ENCODE measurements at places on chromosomes 5 and 9. TPM values are rescaled to one million over a fixed set of nuclear protein-coding genes. Genes with fewer than 3 reads are reported as not detected.

The KCNIP1 gene
- polyA plus RNA-seq: not detected

DNA sequence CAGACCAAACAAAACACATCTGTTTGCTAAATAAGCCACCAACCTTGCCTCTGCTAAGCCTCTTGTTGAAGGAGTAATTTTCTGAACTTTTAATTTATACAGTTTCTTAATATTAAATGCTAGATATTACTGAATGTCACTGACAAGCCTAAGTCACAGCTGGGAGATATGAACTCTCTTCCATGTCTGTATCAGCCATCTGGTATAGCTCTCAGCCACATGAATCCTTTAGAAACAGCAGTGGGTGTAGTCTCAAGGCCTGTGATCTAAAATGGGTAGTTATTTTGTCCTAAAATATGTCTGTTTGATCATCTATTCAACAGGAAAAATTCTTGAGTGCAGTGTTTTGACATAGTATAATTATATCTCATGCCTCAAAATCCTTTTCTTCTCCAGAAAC lies 97.2 kb downstream of the CAMK4 start:
- DNase-seq: no peak

The ANKRA2 gene
- polyA plus RNA-seq: 11.5 TPM

DNA sequence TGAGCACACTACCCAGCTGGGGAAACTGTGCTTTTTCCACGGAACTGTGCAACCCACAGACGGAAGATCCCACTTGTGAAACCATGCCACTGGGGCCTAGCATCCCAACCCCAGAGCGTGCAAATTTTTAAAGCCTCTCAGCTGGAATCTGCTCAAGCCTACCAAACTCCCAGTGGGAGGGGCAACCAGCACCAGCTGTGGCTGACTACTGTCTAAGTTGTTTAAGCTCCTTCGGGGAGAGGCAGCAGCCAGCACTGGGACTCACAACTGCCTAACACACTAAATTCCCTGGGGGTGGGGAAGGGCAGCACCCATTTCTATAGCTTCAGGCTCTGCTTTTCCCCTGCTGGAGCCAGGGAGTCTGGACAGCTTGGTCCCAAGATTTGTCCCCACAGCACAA lies 287.6 kb upstream of the MSX2 start:
- DNase-seq: no peak

The TERT gene
- polyA plus RNA-seq: not detected

GRCh38 chr5:42566652-42567295 lies 143.5 kb downstream of the GHR start:
- no peak for DNase-seq

The DIPK1B gene
- 3.5 TPM for polyA plus RNA-seq

DNA sequence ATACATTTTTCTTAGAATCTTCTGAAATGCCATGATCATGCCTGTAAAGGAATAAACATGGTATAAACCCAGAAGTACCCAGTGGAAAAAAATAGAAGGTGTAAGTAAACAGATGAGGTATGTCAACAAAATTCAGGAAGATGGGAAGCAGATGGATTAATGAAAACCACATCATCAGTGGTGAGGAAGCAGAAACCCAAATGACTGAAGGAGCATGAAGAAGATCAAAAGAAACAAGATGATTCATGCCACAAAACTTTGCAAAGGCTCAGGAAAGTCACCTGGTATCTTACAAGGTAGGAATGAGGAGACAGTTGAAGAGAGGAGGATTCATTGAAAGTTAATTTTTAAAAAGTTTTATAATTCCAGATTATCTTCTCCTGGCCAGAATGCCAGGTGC lies 132.8 kb upstream of the PAPPA start:
- DNase-seq: no peak

The NIPSNAP3A gene
- 7.0 TPM for polyA plus RNA-seq

The MARCHF6 gene
- polyA plus RNA-seq: 88.5 TPM

DNA sequence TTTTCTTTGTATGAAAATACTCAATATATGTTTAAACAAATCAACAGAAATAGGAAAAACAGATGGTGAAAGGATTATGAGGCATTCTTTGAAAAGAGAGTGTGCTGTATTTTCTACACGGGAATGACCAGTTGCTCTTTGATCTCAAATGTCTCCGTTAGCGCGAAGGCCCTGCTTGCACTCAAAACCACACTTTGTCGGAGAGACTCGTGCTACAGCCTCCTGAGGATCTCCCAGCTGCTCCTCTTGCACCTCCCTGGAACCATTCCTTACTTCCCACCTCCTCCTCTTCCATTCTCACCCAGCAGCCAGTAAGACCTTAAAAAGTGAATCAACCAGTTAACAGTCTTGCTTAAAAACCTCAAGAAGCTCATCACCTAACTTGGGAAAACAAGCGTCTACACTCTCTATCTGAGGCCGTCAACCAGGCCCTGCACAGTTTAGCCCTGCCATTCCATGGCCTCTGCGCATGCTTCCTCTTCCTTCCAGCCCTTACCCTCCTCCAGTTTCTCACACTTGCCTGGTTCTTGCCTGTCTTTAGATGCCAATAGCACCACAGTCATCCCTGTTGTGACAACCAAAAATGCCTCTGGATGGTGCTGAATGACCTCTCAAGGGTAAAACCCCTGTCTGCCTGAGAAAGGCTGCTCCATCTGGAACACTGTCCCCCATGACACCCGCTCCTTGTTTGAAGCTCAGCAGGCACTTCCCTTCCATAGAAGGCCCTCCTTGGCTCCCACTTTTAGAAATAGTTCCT lies 594.7 kb upstream of the WWC1 start:
- DNase-seq: no peak

DNA sequence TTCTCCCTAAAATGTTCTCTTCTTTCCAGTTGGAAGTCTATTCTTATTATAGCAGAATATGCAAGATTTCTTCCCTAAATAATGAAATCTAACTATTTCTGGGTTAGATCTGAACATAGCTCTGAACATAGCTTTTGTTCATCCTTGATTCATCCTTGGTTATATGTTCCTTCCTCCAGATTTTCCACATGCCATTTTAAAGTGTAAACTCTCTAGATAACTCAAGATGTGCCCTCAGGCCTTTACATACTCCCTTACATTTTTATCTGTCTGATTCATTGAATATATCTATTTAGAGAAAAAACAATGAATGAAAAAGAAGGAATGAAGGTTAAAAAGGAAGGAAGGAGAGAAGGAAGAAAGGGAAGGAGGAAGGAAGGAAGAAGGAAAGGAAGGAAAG lies 100.9 kb downstream of the FBXO38 start:
- DNase-seq: no peak

GRCh38 chr9:134585746-134586706 lies 55.6 kb upstream of the COL5A1 start:
- no peak for DNase-seq

- DNase-seq: peak; percentile 39
Observed at GRCh38 chr5:1654786-1655495, 131.2 kb upstream of the LPCAT1 start.

GRCh38 chr5:136729901-136730355 lies 364.6 kb upstream of the TRPC7 start:
- no peak for DNase-seq

DNA sequence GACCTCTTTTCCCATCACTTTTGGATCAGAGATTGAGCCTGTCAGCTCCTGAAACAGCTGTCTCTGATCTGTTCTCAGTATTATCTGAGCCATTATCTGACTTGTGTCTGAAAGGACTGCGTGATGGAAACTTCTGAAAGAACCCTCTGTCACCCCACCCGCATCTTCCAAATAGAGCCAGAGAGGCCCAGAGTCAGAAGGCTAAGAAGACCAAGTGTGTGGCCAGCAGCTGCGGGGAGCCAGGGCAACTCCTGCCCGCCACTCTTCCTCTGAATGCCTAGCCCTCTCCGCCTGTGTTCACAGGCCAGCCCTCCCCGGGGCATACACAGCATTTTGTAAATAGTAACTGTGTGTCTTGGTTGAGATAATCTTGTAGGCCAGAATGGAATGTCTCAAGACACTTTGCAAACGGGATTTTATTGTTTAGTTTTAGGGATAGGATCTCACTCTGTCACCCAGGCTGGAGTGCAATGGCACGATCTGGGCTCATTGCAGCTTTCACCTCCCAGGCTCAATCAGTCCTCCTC lies 92.7 kb downstream of the AOPEP start:
- no peak for DNase-seq

The CARD6 gene
- polyA plus RNA-seq: 2.9 TPM

- no peak for DNase-seq
Observed at GRCh38 chr5:108670591-108671289, 77.0 kb upstream of the FER start.

DNA sequence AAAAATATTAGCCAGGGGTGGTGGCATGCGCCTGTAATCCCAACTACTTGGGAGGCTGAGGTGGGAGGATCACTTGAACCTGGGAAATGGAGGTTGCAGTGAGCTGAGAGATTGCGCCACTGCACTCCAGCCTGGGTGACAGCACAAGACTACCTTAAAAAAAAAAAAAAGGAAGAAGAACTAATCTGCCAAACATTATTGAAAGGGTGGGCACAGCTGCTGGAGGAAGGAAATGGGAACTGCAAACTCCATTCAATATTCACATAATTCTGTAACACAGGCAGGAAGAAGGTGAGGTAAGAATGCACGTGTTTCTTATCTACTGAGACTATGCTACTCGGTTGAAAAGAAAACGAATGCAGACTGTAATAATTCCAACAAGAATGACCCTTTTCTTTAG lies 121.1 kb upstream of the GNA14 start:
- no peak for DNase-seq

- DNase-seq: no peak
Observed at GRCh38 chr5:129125819-129126218, 31.3 kb downstream of the ISOC1 start.

DNA sequence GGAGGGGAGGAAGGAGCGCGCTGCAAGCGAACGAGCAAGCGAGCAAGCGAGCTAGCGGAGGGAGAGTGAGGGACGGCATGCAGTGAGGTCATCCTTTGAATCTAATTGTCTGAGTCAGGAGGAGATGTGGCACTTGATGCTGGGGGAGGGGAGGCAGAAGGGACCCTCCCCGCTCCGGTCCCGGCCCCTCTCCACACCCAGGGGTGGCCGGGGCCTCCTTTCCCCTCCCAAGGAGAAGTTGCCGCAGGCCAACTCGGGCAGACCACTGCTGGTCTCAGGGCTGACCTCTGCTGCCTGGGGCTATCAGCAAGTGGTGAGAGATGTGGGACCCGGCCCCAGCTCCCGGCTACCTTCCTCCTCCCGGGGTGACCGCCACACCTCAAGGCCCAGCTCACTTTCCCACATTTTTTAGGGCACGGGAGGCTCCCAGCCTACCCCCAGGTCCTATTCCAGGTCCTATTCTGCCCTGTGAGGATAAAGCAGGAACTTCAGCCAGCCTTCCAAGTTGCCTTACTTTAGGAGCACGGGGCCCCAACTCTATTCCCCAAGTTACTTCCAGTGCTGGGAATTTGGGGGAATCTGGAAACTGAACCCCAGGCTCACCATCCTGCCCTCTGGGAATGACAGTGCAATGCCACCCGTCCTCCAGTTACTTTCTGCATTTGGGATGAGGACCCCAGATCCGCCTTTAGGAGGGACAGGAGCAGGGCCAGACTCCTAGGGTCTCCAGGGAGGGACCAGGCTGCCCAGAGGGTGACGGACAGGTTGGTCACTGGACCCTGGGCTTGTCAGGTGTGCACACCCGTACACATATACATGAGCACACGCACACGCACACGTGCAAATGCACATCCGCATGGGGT lies 11.1 kb downstream of the CNTFR start:
- DNase-seq: no peak

The SLC38A9 gene
- 5.5 TPM for polyA plus RNA-seq

The LCN6 gene
- 15.0 TPM for polyA plus RNA-seq

- DNase-seq: peak; percentile 36
Observed at GRCh38 chr5:6583049-6583880, 49.6 kb downstream of the NSUN2 start.

DNA sequence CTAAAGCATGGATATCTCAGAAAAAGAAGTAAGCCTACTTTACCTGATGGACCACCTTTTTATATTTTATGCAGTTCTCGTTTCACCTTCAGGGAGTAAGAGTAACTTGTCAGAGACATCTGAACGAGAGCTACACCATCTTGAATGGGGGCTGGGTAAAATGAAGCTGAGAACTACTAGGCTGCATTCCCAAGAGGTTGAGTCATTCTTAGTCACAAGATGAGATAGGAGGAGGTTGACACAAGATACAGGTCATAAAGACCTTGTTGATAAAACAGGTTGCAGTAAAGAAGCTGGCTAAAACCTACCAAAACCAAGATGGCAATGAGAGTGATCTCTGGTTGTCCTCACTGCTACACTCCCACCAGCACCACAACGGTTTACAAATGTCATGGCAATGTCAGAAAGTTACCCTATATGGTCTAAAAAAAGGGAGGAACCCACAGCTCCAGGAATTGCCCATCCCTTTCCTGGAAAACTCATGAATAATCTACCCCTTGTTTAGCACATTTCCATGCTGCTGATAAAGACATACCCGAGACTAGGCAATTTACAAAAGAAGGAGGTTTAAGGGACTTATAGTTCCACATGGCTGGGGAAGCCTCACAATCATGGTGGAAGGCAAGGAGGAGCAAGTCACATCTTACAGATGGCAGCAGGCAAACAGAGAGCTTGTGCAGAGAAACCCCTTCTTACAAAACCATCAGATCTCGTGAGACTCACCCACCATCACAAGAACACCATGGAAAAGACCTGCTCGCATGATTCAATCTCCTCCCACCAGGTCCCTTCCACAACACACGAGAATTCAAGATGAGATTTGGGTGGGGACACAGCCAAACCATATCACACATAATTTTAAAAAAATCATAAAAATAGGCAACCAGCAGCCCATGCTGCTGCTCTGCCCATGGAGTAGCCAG lies 62.5 kb downstream of the GIN1 start:
- DNase-seq: no peak

- DNase-seq: peak; percentile 59
Observed at GRCh38 chr9:112380102-112380824, at the start of gene HSDL2. Gene HSDL2 (plus strand): TSS chr9:112380108. CDS start chr9:112380164, 56 bp downstream.

- DNase-seq: no peak
Observed at GRCh38 chr9:121210536-121210935, 8.9 kb upstream of the RAB14 start.

The LCN2 gene
- polyA plus RNA-seq: 0.08 TPM

GRCh38 chr9:112754578-112754977 lies 4.0 kb downstream of the SNX30 start:
- DNase-seq: no peak

- no peak for DNase-seq
Observed at GRCh38 chr9:90198956-90199355, 443.7 kb downstream of the DIRAS2 start.

All from psoas muscle (tissue), 8 donors.